AG08395 (cell line): ENCODE measurements at places on chromosomes 13 and 19.

GRCh38 chr13:39419068-39419467, 183.9 kb downstream of the LHFPL6 start:
- no peak for DNase-seq

- no peak for DNase-seq
These were observed 20.8 kb downstream of the C13orf46 start for GRCh38 chr13:113952983-113953520.

DNA sequence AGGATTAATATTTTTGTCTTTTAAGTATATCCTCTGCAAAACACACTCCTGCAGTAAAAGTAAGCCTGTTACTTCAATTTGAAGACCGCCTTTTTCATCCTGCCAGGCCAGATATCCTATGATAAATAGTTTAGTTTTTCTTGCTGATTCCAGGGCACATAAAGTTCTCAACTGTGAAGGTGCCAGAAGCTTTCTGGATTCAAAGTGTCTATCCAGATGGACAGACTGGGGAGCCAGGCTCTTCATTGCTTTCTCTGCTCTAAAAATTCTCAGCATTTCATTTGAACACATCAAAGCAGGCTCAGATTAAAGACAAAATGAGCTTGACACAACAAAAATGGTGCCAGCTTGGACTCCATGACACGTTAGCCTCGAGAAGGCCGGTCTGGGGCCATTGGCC, 53.6 kb upstream of the UBL3 start:
- no peak for DNase-seq

- DNase-seq = peak; percentile 5
These were observed 618 bp downstream of the HAUS8 start for GRCh38 chr19:17074634-17075034.

GRCh38 chr13:39527961-39528660, 74.9 kb downstream of the LHFPL6 start:
- peak; percentile 94 for DNase-seq

DNA sequence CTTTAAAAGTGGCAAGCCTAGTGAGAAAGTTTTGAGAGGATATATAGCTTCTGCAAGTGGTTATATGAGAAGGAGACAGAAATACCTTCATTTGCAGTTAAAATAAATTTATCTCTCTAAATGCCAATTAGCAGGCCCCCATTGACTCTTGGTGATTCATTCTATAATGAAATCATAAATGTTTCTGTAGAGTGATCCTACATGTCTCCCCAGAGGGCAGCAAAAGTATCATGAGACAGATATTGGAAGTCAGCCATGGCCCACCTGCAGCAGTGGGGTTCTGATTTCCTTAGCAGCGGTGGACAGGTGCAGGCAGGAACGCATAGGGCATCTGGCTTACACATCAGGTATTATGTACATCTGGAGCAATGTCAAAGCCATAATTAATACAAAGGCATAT, 385.4 kb upstream of the SLC10A2 start:
- no peak for DNase-seq

GRCh38 chr19:51093101-51093500, 10.4 kb upstream of the KLK14 start:
- DNase-seq = no peak

GRCh38 chr13:25406377-25406776, 34.6 kb downstream of the ATP8A2 start:
- DNase-seq = no peak

DNA sequence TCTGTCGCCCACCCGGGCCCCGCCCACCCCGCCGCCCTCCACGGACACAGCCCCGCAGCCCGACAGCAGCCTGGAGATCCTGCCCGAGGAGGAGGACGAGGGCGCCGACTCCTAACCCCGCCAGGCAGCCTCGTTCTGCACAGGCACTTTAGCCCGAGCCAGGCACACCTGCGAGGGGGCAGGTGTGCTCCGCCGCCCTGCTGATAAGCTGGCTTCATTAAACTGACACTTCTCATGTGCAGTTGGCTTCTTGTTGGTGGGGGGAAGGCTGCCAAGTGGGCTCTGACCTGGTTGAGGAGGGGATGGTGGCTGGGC, 8.2 kb downstream of the IL4I1 start:
- DNase-seq = no peak

GRCh38 chr19:55353803-55354697, 469 bp downstream of the COX6B2 start:
- DNase-seq = peak; percentile 82

- DNase-seq = no peak
These were observed 12.3 kb upstream of the CCDC124 start for GRCh38 chr19:17920527-17920926.

- peak; percentile 98 for DNase-seq
These were observed 15.4 kb upstream of the AP1M2 start for GRCh38 chr19:10602330-10603083.

DNA sequence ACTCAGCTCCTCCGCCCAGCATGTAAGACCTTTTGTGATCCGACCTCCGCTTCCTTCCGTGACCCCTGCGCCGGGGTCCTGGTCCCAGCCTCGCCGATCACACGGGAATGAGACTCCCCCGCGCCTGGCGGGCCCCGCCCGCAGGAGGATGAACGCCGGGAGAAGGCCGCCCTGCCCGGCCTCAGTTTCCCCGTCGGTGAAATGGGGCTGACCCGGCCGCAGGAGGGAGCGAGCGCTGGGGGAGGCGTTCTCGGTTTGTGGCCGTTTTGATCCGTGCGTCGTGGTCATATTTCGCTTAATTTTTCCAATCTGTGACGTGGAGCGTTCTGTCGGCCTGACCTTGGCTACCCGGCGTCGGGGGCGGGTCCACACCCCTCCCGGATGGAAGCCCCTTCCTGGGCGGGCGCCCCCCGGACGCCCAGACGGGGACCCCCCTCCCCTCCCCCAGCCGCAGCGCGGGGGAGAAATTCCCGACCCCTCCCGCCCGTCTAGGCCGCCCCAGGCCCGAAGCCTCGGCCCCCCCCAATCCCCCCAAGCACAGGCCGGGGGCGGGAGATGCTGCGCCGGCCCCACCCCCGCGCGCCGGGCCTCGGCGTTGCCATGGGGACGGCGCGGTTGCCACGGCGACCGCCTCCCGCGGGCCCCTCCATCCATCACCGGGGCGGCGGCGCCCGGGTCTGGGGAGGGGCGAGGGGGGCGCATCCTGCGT, 11.1 kb downstream of the PALM start:
- no peak for DNase-seq

- DNase-seq = no peak
These were observed 2.3 kb downstream of the PEG3 start for GRCh38 chr19:56838024-56838908.

GRCh38 chr19:14916848-14917247, 24.4 kb upstream of the OR7C2 start:
- no peak for DNase-seq

GRCh38 chr13:43894438-43894837, 14.7 kb downstream of the LACC1 start:
- no peak for DNase-seq

DNA sequence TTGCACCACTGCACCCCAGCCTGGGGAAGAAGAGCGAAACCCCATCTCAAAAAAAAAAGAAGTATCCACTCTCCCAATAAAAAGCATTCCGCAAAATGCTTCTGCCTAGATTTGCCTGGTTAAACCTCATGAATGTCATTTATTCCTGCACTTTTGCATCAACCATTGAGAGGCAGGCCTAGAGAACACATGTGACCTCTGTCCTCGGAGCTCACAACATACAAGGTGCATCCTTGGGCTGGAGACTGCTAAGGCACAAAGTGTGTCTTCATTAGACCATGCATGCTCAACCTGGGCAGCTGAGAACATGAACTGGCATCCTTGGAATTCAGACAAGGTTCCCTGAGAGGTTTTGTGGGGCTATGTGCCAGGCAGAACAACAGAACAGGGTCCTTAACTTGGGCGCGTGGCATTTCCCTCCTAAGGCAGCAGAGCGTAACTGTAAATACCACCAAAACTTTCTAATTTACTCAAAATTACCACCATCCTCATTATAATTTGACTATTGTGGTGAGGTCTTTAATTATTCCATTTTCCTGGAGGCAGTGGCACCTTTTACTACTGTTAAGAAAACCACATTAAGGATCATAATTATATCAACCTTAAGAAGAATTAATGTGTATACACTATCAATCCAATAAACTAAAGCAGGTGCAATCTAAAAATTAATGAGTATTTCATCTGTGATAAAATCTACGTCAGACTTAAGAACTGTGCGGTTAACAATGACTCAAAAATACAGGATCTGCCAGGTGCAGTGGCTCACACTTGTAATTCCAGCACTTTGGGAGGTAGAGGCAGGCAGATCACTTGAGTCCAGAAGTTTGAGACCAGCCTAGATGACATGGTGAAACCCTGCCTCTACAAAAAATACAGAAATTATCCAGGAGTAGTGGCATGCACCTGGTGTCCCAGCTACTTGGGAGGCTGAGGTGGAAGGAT, 13.8 kb downstream of the RCBTB1 start:
- no peak for DNase-seq

GRCh38 chr19:47356900-47357299, 7.8 kb downstream of the DHX34 start:
- DNase-seq = no peak

DNA sequence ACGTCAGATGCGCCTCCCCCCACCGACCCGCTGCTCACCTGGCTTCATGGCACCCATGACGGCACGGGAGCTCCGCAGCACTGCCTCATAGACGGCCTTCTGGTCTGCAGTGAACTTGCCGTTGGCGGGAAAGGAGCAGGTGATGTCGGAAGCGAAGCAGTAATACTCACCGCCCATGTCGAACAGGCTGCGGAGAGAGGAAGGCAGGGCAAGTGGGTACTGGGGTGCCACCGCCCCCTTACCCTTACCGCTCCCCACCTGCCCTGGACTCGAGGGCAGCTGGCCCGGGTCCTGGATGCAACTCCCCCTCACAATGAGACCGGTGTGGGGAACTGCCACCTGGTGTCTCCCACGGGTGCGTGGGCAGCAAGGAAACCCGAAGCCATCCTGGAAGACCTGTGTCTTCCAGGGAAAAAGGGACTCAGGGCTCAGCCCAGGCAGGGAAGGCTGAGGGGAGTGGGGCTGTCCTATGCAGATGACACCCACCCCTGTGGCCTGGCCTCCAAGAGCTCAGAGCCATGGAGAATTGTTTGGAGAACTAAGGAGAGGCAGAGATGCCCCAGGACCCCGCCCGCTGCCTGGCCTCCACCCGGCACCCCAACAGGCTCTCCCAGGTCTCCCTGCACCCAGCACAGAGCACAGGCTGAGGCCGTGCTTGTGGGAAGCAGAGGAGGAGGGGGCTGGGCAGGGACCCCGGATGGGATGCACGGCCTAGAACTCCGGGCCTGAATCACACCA, 28.3 kb downstream of the CEBPG start:
- DNase-seq = no peak

- no peak for DNase-seq
These were observed 46.7 kb upstream of the POSTN start for GRCh38 chr13:37645181-37645740.

DNA sequence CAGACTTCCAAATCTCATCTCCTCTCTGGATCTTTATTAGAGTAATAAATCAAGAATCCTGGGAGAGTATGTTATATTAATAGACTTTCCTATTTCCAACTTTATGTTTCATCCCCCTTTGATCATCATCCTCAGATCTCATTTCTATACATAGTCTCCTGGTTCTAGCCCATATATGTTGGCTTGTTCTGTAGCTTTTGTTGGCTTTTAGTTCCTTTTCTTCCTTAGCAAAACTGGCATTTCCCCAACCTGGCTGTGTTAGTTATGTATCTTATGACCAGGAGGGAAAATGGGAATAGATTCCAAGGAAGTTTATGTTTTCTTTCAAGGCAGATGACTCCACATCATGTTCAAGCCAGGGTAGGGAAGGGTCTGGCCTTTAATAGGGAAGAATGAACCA, 2464.5 kb downstream of the PCDH9 start:
- DNase-seq = no peak

- DNase-seq = peak; percentile 38
These were observed 568 bp downstream of the ATP11A start for GRCh38 chr13:112690283-112690929.

- no peak for DNase-seq
These were observed 159.0 kb upstream of the FNDC3A start for GRCh38 chr13:48816700-48817099.

DNA sequence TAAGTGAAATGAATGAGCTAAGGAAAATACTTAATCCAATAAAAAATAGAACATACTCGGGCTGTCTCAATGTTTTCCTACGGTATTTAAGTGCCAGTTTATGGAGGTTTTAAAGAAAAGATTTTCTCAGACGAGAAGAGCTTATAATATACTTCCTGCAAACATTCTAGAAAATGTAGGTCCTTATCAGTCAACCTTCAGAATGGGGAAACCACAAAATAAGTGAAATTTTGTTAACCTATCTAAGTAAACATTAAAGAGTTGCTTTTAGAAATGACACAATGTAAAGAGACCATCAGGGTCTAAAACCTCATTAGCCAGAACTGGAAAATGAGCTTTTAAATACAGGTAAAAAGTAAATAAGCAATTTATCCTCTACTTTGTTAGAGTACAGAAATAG, 12.1 kb downstream of the MIR17HG start:
- DNase-seq = no peak

- DNase-seq = no peak
These were observed 183.4 kb upstream of the RFC3 start for GRCh38 chr13:33634546-33634982.

DNA sequence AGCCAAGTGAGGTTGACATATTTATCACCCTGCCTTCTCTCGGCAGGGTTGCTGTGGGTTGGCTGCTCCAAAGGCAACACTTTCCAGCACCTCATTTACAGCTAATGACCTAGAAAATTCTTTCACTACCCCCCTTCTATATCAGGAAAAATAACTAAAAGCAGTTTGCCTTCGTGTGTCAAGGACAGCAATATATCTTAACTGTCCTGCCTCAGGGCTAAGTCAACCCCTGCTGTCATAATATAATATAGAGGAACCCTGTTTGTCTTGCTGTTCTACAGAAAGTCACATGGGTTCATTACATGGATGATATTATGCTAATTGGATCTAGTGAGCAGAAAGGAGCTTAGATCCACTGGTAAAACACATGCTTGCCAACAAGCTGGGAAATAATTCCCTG, 28.1 kb upstream of the USP12 start:
- no peak for DNase-seq

DNA sequence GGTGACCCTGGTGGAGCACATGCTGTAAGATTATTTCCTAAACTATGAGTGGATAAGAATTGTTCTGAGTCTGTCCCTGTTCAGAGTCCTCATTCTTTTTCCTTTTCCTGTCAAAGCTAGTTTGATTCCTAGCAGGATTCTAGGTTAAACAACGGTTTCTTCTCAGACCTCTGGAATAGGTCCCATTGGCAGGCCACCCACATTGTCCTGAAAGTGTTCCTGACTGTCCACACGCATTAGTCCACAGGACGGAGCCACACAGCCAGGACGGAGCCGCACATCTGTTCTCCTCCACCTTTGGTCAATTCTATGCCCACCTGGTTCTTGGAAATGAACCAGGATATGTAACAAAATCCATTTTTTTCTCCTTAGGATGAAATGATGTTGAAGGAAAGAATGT, 46.1 kb downstream of the ANKRD10 start:
- peak; percentile 10 for DNase-seq
